ENCODE measurements at places on chromosomes 2 and 18. TPM values are rescaled to one million over a fixed set of nuclear protein-coding genes. Genes with fewer than 3 reads are reported as not detected.

Gene CCDC85A
- 0.51 TPM for total RNA-seq

Gene CSRNP3
- 3.7 TPM for total RNA-seq

Gene AFF3
- total RNA-seq, result 113 TPM

DNA sequence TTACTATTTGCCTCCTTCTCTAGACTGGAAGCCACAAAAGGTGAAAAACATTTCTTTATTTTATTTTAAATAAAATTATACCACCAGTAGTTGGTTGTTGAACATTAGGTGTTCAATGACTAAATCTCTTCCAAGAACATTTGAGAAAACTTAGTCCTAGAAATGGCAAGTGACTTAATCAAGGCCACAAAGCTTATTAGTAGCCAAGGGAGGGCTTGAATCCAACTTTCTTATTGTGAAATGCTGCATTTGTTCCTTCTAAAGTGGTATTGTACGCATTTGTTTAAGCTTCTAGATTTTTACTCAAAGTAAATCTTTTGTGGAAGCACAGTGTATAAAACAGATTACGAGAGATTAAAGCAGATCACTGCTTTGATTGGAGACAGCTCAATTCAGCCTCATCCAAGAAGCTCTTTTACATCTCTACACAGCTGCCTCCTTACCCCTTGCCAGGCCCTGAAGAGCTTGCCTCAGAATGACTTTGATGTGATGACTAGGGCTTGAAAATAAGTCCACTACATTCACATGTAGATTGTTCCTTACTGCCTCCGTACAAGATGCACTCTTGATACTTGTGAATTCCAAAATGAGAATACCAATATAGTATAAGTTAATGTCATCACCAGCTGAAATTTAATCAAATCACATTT is 244.8 kb downstream of the XIRP2 start:
- H3K36me3 ChIP-seq, result no peaks in the 10 kb centered on the region
- DNase-seq, result no peak
- H3K4me1 ChIP-seq, result peaks cover 23% of the 10 kb centered on the region
- H3K4me3 ChIP-seq, result no peak overlapping the region
- no peak overlapping the region for H3K27ac ChIP-seq

DNA sequence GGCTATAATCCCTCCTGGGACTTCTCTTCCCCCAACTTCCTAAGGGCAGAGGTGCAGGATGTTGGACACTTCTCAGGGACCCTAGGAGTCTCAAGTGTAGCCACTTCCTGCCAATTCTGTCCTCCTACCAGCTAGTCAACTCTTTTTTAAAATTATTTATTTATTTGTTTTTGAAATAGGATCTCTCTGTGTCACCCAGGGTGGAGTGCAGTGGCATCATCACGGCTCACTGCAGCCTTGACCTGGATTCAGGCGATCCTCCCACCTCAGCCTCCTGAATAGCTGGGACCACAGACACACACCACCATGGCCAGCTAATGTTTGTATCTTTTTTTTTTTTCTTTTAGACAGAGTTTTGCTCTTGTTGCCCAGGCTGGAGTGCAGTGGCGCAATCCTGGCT is 11.5 kb downstream of the SFTPB start:
- no peak for DNase-seq
- peaks cover 16% of the 10 kb centered on the region for H3K36me3 ChIP-seq
- no peak overlapping the region for H3K4me3 ChIP-seq
- H3K4me1 ChIP-seq, result no peaks in the 10 kb centered on the region
- H3K27ac ChIP-seq, result no peak overlapping the region

DNA sequence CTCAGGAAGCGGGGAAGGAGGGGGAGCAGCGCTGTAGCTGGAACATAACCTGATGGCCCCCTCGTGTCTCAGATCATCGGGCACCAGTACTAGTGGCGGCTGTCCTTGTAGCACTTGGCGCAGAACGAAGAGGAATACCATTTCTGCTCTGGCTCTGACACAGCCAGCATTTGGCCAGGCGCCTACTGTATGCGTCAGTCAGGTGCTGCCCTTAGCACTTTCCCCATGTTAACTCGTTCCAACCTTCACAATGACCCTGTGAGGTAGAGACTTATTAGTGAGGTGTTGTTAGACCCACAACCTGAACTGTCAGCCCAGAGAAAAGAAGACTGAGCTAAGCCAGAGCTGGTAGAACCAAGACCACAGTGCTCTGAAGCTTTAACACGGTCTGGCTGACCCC is 47.7 kb upstream of the EML6 start:
- no peaks in the 10 kb centered on the region for H3K27me3 ChIP-seq
- H3K4me3 ChIP-seq, result no peak overlapping the region
- peaks cover 18% of the 10 kb centered on the region for H3K4me1 ChIP-seq
- no peak overlapping the region for H3K27ac ChIP-seq

- peak overlapping the region; percentile 47 for H3K27ac ChIP-seq
- H3K27me3 ChIP-seq, result no peaks in the 10 kb centered on the region
These were observed 28.5 kb upstream of the CEP68 start for GRCh38 chr2:65027616-65028244.

DNA sequence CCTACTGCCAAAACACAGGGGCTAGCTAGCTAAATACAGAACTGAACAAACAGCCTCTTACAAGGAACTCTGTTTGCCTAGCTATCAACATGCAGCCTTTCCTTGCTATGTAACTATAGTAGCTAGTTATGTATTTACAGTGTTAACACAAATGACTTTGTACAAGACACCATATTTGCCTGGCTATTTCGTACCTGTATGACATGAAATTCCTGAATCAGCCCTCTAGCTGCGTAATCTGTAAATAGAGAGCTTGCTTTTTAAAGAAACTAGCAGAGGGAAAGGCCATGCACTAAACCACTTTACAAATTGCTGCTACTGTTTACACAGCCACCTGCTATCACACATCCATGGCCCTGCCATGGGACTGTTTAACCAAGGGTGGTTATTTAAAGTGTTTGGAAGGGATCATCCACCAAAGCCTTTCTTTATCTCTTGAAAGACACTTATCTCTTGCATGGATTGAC is 248.7 kb downstream of the TFCP2L1 start:
- DNase-seq, result no peak
- H3K27ac ChIP-seq, result no peak overlapping the region
- H3K27me3 ChIP-seq, result peaks cover 36% of the 10 kb centered on the region
- H3K4me1 ChIP-seq, result peaks cover 6% of the 10 kb centered on the region
- no peak overlapping the region for H3K4me3 ChIP-seq

DNA sequence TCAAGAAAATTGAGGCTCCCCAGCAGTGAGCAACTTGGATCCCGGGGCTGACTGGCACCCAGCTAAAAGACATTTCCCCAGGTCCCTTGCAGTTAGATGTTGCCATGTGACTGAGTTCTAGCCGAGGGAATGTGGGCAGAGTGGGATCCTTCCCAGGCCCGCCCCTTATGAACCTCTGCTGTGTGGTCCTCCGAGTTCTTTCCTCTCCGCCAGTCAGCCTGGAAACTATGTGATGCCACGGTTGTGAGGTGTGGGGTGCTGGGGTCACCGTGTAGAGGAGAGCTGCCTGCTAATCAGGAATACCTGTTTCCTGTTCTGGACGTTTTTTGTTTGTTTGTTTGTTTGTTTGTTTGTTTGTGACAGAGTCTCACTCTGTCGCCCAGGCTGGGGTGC is 45.5 kb downstream of the TMEM37 start:
- H3K27me3 ChIP-seq, result peaks cover 11% of the 10 kb centered on the region
- no peak overlapping the region for H3K4me3 ChIP-seq
- H3K36me3 ChIP-seq, result no peaks in the 10 kb centered on the region
- no peak for DNase-seq
- H3K27ac ChIP-seq, result no peak overlapping the region

DNA sequence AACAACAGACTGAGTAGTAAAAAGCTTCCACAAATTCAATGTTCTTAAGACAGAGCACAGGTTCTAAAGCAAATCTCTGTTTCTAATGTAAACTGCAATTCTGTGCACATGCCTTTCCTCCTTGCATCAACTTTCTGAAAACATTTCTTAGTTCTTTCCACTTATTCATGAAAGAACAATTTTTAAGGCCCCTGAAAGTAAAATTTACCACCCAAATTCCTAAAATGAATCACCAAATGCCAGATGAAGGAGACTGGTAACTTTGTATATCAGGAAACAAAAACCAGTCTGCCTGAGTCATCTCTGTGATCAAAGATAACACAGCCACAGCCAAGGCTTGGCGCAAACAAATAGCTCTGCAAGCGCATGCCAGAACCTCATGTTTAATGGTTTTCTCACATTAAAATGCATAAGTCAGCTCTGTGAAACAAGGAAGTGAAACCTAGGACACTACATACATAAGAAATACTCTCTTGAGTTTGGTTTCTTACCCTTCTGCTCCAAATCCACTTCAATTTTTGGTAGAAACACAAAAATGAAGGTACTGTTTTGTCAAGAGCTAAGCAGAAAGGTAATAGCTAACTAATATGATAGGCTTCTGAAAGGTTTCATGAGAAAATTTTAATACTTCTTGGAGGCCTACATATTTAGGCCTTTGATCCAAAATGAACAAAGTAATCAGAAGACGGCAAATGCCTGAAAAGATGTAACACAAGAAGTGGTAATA is 169.4 kb downstream of the THADA start:
- H3K27ac ChIP-seq, result peak overlapping the region; percentile 80
- no peak overlapping the region for H3K4me3 ChIP-seq
- peaks cover 2% of the 10 kb centered on the region for H3K36me3 ChIP-seq
- DNase-seq, result no peak
- peaks cover 34% of the 10 kb centered on the region for H3K4me1 ChIP-seq
- no peaks in the 10 kb centered on the region for H3K27me3 ChIP-seq

Data from chondrocyte (in vitro differentiated cells).